ENCODE measurements at places on chromosomes 2 and 18.

DNA sequence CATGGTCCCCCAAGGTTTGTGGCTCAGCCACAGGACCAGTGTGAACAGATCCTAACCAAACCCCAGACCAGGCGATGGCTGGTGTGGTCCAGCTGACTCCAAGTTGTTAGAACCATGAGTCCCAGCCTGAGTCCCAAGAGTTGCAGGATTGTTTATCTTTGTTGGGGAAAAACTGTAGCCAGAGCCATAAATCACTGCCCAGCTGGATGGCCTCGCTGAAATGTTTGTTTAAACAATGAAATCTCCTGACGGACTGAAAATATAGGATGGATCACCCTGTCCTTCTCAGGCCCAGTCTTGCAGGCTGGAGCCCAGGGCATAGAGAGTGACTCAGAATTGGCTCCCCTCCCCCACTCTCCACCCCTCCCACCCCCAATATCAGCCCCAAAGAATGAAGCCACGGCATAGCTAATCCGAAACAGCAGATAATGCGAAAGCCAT, 36.4 kb downstream of the PKDCC start:
- DNase-seq: no peak

DNA sequence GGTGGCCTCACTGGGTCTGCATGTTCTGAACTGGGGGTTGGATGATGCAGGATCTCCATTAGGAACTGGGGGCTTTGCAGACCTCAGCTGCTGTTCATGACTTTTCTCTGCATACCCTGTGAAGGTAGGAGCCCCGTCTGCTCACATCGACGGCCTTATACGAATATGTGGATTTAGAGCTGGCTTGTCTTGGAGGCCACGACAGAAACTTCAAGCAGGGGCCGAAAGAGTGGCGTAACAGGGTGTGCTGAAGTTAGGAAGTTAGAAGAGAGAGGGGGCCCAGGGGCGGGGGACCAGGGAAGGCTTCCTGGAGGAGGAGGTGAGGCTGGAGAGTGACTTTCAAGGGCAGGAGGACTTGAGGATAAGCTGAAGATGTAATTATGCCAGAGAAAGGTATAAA, 144.9 kb downstream of the TSN start:
- no peak for DNase-seq

GRCh38 chr2:52931660-52932059, 835.9 kb upstream of the CHAC2 start:
- DNase-seq: no peak

DNA sequence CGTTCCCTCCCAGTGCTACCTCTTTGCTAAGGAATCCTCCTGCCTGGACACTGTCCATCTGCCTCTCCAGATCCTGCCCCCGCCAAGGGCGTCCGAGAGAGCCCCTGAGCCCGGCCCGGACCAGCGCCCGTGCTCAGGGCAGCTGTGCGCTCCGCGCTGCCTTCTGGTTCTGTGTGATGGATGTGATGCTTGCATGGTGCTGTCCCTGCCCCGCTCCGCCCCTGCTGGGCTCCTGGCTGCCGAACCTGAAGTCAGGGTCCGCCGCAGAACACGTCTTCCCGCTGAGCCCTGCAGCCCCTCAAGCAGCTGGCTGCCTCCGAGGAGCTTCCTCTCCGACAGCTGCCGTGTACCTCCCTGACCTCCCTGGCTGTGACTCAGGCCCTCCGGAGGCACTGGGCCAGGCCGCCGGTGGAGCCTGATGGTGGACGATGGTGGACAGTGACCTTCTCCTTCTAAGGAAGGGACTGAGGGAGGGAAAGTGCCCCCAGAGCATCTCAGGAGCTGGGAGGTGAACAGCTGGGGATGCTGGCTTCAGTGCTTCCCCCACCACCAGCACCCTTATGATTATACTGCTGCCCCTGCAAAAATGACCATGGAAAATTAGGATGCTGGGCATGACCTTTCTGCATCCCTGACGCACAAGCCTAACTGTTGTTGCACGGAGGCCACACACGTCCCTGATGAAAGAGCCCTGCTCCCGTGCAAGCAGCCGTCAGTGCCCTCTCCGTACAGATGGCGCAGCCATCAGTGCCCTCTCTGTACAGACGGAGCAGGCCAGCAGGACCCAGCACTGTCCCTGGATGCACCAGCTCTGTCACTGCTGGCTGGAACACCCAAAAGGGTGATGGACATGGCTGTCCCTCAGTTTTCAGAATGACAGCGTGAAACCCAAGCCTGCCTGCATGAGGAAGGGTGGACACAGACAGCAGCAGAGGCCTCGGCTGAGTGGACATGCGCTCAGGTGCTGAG, 99.3 kb downstream of the TPO start:
- no peak for DNase-seq

GRCh38 chr2:105114551-105114950, 76.7 kb downstream of the MRPS9 start:
- peak; percentile 74 for DNase-seq

DNA sequence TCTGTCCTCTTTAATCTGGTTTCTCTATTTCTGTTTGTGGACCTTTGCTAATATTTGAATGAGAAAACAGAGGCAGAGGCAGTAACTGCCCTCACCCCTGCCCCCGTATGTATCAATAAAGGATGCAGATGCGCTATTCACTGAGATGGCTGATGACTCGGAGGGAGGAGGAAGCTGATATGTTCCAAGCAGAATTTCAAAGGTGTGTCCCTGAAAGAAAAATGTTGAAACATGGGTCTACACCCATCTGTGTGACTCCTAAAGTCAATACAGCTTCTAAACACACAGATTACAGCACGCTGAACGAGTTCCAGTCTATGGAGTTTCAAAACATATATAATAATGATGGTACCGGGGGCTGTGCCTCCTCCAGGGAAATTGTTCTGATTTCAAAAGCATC, 38.8 kb downstream of the EPHA4 start:
- DNase-seq: no peak

DNA sequence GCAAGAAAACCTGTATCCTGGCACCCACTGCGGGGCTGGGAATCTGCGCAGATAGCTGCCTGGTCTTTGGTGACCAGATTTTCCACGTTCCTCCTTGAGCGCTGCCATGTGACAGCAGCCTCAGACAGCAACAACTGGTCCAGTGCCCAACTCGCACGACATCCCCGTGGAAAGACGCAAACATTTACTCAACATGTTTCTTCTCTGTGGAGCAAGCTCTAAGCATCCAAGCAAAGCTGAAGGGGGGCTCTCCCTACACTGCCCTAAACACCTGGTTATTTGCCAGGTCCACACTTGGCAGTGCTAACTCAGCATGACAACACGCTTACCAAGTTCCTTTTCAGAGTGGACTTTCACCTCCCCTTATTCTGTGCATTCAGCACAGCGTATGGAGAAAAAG, 11.3 kb downstream of the ZNF516 start:
- no peak for DNase-seq

- DNase-seq: no peak
These were observed 3.2 kb upstream of the TGOLN2 start for GRCh38 chr2:85330839-85331636.

- no peak for DNase-seq
These were observed 304.8 kb downstream of the CDCA7 start for GRCh38 chr2:173659509-173659908.

- DNase-seq: peak; percentile 22
These were observed 201.5 kb upstream of the ZSWIM2 start for GRCh38 chr2:187050409-187050998.

DNA sequence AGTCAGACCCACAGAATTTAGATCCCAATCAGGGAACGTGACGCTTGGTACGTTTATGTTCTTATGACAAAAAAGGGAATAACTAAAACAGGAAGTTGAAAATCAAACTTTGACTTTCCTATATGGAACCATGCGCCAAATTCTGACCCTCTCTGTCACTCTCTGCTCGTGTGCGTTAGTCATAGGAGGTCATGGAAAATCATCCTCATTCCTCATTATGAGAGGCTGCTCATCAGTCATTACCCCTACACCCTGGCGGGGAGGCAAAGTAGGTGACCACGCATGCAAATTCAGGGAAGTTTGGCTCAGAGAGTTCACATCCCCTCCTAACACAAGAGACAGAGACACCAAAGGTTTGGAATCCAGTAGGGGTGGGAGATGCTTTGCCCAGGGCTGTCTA, 15.5 kb downstream of the IL1F10 start:
- peak; percentile 3 for DNase-seq

GRCh38 chr2:191646163-191646902, 31.6 kb upstream of the NABP1 start:
- DNase-seq: peak; percentile 15

GRCh38 chr18:45039376-45039775, 358.7 kb downstream of the SETBP1 start:
- DNase-seq: no peak

GRCh38 chr2:239269173-239269885, 131.5 kb downstream of the HDAC4 start:
- DNase-seq: no peak

DNA sequence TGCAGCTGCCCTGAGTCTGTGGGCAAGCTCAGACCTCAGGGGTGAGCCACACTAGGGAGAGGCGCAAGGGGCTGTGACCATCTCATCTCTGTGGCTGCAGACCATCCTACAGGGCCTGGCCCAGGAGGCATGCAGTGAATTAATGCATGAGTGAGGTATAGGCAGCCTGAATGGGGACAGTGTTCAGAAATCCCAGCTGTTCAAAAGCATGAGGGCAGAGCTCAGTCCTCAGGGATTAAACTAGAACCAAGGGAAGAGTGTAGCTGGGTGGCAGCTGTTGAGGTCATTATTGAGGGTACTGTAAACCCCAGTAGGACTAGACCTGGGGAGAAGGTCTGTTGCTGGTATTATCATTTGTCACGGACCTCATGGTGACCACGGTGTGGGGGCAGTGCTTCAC, 17.0 kb downstream of the TMEM177 start:
- no peak for DNase-seq

DNA sequence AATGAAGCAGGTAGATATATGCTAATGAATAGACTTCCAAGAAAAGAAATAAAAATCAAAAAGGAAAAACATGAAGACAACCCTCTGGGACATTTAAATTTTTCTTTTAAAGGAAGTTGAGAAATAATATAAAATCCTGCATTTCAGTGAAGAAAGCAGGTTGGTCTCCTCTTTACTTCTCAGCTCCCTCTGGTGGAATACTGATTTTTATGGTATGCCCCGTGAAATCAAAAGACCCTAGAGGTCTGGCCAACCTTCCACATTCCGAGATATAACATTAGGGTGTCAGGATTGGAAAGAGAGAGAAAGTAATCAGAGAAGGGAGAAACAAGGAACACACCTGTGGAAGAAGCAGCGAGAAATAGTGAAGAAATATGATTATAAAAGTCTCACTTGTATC, 72.7 kb downstream of the DNER start:
- DNase-seq: no peak

- no peak for DNase-seq
These were observed 40.5 kb downstream of the MYO5B start for GRCh38 chr18:50154420-50154819.

DNA sequence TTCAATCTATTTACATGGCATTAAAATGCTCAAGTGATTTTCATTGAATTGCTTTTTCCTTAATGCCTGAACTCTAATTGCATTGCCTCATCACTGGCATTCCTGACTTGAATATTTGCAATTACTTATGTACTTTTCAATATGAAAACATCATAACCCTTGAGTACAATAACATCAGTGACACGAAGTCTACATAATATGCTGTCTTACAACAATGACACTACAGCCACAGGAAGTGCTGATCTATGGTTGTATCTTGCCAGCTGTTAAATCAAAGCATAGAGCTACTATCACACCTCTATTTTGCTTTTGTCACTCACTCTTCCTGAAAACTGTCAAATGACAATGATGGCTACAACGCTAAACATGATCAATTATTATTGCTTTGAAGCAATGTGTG, 156.9 kb downstream of the CCDC102B start:
- DNase-seq: no peak

GRCh38 chr18:13235421-13235831, 16.9 kb downstream of the LDLRAD4 start:
- no peak for DNase-seq

DNA sequence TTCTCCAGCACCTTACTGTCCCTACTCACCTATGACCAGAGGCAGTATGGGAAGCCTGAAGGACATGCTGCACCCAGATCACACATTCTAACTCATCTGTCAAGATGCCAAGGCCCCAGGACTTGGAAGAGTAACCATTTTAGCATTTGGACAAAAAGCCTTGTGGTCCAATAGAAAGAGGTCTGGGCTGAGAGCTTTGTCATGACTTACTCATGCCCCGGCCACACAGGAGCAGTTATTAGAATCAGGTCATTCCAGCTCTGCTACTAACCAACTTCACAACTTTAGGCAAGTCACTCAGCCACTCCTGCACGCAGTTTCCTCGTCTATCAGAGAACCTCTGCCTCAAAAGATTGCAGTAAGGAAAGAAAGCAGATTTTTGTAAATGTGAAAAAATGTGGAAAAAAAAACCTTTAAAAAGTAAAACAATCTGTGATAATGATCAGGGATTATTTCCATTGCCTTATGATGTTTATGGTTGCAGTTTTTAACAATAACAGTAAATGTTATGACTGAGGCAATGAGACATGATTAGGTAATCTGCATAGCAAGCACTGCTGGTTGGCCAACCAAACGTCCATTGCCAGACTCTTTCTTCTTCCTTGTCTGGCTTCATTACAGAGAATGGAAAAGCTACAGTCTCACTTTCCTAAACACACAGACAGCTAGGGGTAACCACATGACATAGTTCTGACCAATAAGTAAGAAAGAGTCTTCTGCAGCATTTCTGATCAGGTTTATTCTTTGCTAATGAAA, 255.4 kb upstream of the CHAC2 start:
- DNase-seq: no peak

- DNase-seq: peak; percentile 71
These were observed 1.4 kb upstream of the RNF152 start for GRCh38 chr18:61893971-61894750.

DNA sequence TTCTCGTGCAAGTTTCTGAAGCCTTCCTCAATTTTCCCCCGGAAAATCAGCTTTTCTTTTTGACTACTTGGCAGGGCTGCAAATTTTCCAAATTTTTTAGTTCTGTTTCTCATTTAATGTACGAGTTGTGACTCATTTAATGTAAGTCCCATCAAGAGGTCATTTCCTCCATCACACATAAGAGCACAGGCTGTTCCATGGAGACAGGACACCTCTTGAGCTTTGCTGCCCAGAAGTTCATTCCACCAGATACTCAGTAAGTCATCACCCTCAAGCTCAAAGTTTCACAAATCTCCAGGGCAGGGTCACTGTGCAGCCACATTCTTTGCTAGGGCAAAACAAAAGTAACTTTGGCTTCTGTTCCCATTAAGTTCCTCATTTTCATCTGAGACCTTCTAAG, 101.5 kb upstream of the TEKT4 start:
- DNase-seq: no peak

GRCh38 chr2:147051248-147051647, 793.6 kb upstream of the ACVR2A start:
- no peak for DNase-seq

GRCh38 chr2:23918837-23919489, 8.0 kb downstream of the ATAD2B start:
- DNase-seq: no peak

- no peak for DNase-seq
These were observed 136.7 kb downstream of the EML6 start for GRCh38 chr2:54859997-54860701.
